Common myeloid progenitor, CD34-positive (primary cell): ENCODE measurements at places on chromosomes 2 and 18.

DNA sequence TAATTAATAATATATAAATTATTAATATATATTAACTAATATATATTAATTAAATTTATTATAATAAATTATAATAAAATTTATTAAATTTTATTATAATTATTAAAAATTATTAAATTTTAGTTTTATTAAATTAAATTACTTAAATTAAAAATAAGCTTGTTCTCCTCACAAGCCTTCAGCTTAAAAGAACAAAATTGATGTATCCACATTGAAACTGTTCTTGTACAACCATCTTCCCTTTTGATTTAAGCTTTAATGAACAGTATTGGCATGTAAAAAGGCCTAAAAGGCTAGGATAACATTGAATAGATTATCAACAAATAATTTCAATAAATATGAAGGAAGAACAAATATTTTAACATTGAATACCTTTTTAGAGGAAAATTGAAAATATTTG lies 62.4 kb upstream of the XIRP2 start:
- no peak for DNase-seq

- peak; percentile 73 for DNase-seq
Observed at GRCh38 chr2:190436557-190436956, 28.4 kb downstream of the MFSD6 start.

DNA sequence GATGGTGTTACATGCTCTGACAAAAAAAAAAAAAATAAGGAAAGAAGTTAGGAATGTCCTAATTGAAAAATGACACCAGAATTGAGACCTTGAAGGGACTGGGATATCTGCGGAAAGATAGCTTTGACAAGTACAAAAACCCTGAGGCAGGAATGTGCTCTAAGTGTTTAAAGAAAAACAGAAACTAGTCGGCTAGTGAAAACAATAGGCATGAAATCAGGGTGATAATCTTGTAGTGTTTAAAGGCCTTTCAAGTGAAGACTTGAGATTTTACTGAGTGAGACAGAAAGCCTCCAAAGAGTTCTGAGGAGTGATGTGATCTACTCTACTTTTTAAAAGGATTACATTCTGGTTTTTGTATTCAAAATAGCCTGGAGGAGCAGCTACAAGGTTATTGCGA lies 107.4 kb downstream of the COBLL1 start:
- no peak for DNase-seq

DNA sequence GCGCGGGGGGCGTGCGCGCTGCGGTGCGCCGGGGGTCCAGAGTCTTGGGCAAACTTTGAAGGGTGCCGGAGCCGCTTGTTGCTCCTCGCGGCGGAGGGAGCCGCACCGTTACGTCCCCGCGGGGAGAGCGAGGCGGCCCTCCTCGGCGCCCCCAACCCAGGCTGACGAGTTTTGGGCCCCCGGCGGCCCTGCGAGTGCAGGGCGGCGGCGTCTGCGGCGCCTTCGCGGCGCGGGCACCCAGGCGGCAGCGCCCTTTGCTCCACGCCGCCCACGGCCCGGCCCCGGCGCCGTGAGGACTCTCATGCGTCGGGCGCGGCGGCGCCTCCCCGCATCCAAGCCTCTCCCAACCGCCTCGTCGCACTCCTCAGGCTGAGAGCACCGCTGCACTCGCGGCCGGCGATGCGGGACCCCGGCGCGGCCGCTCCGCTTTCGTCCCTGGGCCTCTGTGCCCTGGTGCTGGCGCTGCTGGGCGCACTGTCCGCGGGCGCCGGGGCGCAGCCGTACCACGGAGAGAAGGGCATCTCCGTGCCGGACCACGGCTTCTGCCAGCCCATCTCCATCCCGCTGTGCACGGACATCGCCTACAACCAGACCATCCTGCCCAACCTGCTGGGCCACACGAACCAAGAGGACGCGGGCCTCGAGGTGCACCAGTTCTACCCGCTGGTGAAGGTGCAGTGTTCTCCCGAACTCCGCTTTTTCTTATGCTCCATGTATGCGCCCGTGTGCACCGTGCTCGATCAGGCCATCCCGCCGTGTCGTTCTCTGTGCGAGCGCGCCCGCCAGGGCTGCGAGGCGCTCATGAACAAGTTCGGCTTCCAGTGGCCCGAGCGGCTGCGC lies 814 bp downstream of the FZD7 start:
- DNase-seq, result peak; percentile 37

- DNase-seq, result no peak
Observed at GRCh38 chr2:186457908-186458307, 28.2 kb upstream of the ZC3H15 start.

DNA sequence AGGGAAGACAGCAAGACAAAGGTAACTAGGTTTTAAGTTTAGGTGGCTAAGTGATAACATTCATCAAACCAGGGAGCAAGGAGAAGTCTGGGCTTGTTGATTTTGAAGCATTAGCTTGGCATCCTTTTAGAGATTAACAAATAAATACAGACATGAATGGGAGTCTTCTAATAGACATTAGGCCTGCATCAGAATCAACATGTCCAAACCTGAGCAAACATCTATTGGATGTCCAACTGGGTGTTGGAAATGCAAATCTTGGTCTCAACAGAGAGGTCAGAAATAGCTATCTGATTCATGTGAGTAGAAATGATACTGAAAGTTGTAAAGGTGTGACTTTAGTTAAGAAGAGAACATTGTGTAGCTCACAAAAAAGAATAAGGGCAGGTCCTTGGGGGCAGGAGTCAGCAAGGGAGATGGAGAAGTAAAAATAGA lies 85.5 kb upstream of the RND3 start:
- DNase-seq, result no peak

GRCh38 chr2:30280596-30281434 lies 49.5 kb downstream of the LBH start:
- DNase-seq, result no peak

- DNase-seq, result no peak
Observed at GRCh38 chr2:151880586-151880985, 52.4 kb upstream of the ARL5A start.

DNA sequence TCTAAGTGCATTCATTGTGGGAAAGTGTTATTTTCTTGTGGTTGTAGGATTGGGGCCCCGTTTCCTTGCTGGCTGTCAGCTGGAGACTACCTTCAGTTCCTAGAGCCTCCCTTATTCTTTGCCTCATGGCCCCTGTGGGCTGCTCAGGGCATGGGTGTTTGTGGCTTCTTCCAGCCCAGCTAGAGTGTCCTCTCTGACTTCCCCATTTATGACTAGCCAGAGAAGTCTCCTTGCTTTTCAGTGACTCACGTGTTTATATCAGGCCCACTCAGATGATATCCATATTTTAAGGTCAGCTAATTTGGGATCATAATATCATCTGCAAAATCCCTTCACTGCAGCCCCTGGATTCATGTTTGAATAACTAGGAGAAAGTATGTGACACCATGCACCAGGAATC lies 62.8 kb downstream of the DTNA start:
- DNase-seq, result peak; percentile 61

DNA sequence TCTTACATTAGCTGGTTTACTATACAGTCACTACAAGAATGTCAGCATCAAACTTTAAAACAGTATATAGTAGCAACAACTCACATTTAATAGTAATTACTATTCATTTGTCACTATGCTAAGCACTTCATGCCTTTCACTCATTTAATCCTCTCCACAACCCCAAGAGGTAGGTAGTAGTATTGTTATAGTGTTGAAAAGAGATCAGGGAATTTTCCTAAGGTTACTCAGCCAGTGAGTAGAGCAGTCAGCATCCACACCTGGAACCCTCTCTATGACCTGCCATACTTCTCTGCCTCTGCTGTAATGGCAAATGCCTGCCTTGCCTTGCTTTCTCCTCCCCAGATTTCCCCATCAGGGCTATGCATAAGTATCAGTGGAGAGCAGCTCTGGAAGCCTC lies 24.8 kb downstream of the SKOR2 start:
- DNase-seq, result no peak

DNA sequence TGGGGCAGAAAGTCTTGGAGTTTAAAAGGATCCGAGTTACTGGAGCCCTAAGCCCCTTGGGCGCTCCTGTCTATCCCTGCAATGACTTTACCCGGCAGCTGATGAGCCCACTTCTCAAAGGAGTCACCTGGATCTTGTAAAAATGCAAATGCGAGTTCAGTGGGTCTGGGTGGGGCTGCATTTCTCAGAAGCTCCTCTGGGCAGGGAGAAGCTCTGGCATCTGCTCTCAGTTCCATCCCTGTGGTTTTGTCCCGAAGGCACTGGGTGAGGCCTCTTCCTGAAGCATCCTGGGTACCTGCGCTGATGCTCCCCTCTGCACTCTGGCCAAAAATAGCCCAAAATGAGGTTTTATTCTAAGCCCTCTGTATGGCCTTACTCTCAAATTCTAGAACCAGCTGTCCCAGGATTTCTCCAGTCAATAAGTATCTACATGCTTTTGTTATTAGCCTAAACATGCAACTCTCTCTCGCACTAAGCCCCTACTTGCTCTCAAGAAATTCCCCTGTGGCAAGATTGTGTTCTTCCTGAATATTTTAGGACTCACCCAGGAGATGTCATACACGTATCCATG lies 167.8 kb upstream of the APCDD1 start:
- no peak for DNase-seq

- no peak for DNase-seq
Observed at GRCh38 chr2:75074228-75074627, 115.8 kb downstream of the POLE4 start.

GRCh38 chr2:113291191-113291590 lies 12.5 kb upstream of the PAX8 start:
- no peak for DNase-seq

DNA sequence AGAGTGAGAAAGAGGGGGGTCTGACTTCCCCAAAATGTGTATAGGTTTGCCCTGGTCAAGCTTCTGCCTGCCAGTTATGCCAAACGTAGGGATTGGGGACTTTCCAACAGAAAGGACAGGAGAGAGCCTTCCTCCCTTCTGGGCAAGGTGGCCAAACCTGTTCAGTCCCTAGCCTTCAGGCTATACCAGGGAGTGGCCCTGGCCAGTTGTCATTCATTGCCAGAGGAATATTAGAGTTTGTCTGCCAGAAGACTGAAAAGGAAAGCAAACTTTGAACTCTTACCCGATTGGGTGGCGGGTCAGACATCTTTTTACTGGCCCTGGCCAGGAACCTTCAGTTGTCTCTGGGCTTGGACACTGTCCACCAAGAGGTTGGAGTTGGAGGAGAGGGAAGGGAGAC lies 22.1 kb downstream of the RAB3GAP1 start:
- DNase-seq, result no peak

- DNase-seq, result no peak
Observed at GRCh38 chr2:201938156-201938775, 95.4 kb upstream of the FZD7 start.

DNA sequence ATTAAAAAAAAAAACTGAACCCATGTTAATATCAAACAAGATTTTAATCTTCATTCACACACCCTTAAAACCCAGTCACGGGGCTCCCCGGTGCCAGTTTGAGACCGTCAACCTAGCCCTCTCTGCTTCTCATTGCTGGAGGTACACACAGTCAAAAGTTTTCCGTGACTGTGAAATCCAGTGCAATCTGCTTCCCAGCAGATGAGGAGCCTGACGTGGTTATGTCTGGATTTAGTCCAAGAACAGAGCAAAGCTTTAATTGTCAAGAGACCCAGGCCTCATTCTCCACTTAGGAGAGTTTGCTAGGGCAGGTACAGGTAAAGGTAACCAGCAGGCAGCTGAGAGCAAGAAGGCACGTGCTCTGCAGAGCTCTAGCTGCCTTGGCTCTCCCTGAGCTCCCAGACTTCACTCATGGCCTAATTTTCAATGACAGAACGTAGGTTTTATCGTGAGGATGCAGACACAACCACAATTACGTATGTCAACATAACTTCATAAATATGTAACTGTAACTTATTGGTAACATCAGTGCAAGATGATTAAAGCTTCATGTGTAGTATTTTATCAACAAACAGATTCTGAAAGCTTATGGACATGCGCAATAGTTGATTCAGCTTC lies 56.3 kb downstream of the SLC16A14 start:
- no peak for DNase-seq

DNA sequence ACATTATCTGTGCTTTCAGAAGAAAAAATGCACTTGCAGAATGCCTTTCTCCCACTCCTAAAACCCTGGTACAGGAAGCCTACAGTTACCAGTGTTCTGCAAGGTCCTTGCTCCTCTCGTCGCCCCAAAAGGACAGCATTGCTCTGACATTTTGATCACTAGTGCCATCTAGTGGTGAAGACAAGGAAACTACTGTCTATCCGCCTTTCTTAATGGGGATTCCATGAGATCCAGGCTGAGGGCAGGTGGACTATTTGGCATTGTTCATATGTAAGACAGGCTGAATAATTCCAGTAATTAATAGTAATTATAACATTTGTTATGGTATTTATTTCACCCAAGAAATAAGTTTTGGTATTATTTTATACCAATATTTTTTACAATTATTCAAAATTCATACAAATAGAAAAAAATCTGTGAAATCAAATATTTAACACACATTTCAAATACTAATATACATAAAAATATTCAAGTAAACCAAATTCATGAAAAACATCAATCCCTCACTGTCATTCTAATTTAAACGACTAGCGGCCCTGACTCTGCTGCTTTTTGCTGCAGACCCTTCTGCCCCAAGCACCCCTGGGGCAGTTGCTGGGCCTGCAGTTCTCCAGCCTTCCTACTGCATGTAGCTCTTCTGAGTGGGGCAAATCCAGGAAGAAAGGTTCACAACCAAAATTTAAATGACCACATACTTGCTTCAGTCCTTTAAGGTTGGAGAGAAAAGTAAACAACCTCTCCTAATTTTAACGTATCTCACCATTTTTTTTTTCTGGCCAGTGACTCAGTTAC lies 19.0 kb downstream of the TPGS2 start:
- peak; percentile 63 for DNase-seq

DNA sequence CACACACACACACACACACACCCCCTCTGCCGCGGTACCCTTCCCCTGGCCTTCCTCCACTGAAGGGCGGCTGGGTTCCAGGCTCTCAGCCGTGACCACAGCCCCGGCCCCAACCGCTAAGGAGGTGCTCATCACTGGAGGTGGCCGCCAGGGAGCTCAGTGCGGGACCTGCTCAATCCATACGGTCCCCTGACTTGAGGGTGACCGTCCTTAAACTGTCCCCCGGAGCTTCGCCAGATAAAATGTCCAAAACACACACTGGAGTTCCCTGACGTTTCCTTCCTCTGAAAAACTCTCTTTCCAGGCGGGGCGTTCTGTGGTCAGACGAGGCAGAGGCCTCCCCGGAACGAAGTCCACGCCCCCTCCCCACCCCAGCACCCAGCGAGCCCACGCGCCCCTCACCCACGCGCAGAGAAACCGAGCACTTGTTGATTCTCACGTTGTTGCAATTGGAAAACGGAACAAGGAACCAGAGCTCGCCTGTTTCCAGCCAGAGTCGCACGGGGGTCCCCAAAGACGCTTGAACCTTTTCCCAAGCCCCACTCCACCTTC lies 1.4 kb downstream of the MBP start:
- peak; percentile 50 for DNase-seq

DNA sequence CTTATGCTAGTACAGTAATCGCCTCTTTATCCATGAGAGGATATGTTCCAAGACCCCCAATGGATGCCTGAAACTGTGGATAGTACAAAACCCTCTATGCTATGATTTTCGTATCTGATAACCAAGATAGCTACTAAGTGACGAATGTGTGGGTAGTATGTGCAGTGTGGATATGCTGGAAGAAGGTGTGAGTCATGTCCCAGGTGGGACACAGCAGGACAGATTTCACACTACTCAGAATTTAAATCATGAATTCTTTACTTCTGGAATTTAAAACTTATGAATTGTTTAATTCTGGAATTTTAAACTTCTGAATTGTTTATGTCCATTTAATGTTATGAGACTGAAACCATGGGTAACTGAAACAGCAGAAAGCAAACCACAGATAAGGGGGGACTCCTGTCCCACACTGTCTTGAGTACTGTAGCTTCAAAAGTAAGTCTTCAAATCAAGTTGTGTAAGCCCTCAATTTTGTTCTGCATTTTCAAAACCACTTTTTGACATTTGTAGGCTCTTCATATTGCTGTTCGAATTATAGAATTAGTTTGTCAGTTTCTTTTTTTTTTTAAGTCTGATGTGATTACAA lies 116.0 kb downstream of the LTBP1 start:
- peak; percentile 11 for DNase-seq
